ENCODE measurements at places on chromosomes 3 and 15.

GRCh38 chr15:51709031-51709430 lies 27.7 kb downstream of the SCG3 start:
- no peak for DNase-seq

DNA sequence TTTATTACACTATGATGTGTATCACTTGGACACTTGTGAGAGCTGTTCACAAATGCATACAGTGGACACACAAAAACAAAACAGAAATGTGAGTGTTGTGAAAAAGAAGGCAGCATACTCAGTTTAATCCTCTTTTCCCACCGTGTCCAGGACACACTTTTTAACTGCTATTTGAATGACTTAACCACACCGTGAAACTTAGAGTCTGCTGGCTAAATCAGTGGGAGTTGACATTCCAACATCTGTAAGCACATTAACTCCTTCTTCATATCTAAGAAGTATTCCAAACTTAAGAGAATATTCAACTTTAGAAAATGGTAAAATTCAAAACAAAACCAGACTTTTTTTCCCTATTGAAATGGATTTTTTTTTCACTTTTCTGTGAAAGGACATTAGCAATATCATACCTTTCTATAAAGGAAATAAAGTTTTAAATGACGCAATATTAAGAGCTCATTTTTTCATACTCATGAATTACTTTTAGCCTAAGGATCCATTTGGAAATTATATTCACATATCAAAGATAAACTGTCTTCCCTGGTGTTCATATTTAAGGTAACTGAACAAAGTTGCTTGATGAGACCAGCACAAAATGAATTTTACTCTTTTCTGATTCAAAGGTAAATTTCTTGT lies 316.6 kb downstream of the RBMS3 start:
- no peak for DNase-seq

DNA sequence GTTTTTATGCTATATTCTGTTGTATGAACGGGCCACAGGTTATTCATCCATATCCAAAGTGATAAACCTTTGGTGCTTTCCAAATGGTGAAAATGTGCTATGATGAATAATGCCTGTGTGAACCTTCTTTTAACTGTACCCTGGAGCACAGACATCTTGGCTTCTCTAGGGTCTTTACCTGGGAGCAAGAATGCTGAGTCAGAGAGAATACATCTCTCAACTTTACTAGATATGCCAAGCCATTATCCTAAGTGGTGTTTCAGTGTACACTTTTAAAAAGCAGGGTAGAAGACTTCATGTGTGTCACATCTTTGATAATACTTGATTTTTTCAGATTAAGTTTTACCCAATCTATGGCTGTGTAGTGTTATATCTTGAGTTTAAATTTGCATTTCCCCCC lies 23.5 kb upstream of the XYLB start:
- DNase-seq, result no peak

- no peak for DNase-seq
These were observed 53.9 kb upstream of the PAQR5 start for GRCh38 chr15:69244798-69245197.

DNA sequence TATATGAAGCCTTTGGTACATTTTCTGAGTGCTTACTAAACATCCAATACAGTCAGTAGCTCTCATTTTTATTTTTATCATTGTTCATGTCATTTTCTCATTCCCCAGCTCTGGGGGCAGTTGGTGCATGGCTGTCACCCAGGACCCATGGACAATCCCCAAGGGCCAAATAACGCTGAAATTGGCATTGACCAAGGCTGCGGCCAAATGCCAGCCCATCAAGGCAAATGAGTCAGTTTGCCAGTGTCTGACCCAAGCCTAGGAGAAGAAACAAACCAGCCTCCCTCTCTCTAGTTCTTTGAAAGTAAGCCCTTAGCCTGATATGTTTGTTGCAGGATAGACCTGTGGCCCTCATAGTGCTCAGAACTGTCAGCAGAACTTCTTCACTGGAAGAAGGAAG lies 219.2 kb downstream of the THSD4 start:
- DNase-seq, result no peak

DNA sequence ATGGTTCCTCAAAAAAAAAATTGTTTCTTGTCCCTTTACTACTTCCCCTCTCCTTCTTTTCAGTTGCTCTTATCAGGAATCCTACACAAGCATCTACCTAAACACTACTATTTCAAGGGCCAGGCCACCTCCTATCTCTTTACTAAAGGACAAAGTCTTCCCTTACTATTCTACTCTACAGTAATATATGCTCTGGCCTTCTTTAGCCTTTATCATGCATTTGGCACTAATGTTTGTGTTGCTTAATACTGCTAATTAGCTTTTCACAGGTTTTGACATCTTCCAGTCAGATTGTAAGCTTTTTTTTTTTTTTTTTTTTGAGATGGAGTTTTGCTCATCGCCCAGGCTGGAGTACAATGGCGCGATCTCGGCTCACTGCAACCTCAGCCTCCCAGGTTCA lies 5.3 kb downstream of the CEP19 start:
- DNase-seq, result no peak

DNA sequence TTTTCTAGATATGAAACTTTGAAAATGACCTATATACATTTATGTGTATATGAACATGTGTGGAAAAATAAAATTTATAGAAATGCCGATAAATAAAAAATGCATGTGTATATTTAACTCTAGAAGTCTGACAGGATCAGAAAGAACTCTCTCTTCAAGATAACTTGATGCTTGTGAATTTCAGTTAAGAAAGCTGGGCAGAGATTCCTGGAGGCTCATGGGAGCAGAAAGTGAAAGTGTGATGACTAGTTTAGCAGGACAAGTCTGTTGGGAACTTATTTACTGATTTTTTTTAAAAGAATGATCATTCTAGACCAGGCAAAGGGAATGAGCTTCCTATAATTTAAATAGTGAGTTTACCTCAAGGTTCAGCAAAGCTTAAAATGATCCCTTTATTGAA lies 81.5 kb upstream of the KCNAB1 start:
- no peak for DNase-seq

- no peak for DNase-seq
These were observed 14.4 kb upstream of the XXYLT1 start for GRCh38 chr3:195285372-195285771.

DNA sequence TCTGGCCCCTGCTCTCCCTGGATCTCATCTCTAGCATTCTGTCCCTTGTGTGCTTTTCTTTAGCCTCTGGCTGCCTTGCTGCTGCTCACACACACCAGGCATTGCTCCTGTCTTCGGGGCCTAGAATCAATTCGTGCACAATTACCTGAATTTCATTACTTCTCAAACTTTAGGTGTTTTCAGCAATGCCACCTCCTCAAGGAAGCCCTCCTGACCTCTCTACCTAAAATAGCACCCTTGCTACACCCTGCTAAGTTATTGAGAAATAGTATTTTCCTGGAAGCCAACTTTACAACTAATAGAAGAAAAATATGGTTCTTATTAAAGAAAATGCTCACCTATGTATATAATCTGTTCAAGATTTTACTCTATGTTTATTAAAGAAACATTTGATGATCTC lies 40.4 kb downstream of the CP start:
- no peak for DNase-seq

DNA sequence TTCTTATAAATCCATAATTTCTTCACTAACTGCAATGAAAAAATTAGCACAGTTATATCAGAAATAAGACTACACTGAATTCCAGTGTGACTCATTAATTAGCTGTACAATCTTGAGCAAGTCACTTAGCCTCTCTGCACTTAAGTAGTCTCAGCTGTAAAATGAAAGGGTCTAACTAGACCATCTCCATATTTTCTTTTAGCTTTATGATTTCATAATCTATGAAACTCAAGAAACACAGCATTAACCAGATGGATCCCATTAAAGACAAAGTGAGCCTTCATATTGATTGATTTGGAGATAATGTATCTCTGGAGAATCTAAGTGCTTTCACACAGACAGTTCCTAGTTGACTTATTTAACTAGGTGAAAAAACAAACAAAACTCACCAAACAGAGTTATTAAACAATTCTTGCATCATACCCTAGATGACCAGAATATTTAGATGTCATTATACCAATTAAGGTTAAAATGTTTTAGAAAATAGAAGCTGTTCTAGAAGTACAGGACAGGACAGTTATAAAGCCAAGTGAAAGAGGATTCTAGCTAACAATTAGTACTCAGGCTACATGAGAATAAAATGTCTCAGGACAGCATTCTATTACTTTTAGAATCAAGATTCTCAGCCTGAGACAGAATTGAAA lies 11.2 kb downstream of the CSNK1G1 start:
- no peak for DNase-seq

- peak; percentile 8 for DNase-seq
These were observed 2.3 kb upstream of the GRM2 start for GRCh38 chr3:51704511-51704950.
